ENCODE measurements at places on chromosomes 11 and 22.

- H3K4me3 ChIP-seq = no peak overlapping the region
- H3K36me3 ChIP-seq = no peaks in the 10 kb centered on the region
- peaks cover 6% of the 10 kb centered on the region for H3K27me3 ChIP-seq
- peak overlapping the region; percentile 20 for H3K27ac ChIP-seq
- H3K4me1 ChIP-seq = peaks cover under 1% of the 10 kb centered on the region
Observed at GRCh38 chr11:17383461-17383860, 5.0 kb downstream of the KCNJ11 start.

DNA sequence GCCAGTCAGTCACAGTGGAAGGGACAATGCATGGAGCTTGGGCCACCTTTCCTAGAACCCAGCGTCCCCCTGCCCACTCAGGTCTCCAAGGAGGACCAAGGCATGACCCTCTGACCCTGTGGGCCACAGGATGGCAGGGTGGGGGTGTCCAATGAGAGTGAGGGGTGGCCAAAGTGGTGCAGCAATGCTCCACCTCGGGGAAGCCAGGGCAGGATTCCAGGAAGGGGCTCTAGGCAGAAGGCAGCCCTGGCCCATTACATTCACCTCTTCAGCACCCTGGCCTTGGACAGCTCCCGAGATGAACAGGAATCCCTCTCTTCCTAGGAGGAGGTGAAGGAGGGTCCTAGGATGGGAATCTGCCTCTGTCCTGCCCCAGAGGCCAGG is 597.5 kb downstream of the BRD1 start:
- H3K4me1 ChIP-seq = no peaks in the 10 kb centered on the region
- peaks cover 4% of the 10 kb centered on the region for H3K27me3 ChIP-seq
- no peaks in the 10 kb centered on the region for H3K36me3 ChIP-seq
- no peak for DNase-seq
- no peak overlapping the region for H3K27ac ChIP-seq

- no peaks in the 10 kb centered on the region for H3K27me3 ChIP-seq
- H3K4me3 ChIP-seq = no peak overlapping the region
- no peak for DNase-seq
- H3K36me3 ChIP-seq = peaks cover 11% of the 10 kb centered on the region
Observed at GRCh38 chr11:126297004-126297403, 6.9 kb upstream of the DCPS start.

DNA sequence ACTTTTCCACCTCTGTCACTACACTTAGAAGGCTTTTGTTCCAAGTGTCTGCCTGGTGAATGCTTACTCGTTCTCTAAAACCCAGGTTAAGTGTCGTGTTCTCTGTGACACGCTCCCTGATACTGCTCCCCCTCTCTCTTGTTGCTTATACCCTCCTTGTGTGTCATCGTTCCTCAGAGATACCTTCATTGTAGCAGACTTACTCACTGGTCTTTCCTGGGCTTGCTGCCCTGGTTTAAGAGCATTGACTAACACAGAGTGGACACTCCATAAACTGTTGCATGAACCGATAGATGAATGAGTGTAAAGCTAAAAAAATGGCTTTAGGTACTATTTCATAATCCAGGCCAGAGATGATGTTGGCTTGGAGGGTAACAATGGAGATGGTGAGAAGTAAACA is 171.3 kb downstream of the GRIK4 start:
- no peaks in the 10 kb centered on the region for H3K4me1 ChIP-seq
- no peak overlapping the region for H3K4me3 ChIP-seq
- H3K27me3 ChIP-seq = peaks cover 42% of the 10 kb centered on the region
- H3K36me3 ChIP-seq = no peaks in the 10 kb centered on the region

GRCh38 chr22:42412744-42413333 is 19.4 kb downstream of the NFAM1 start:
- H3K4me1 ChIP-seq = peaks cover 3% of the 10 kb centered on the region
- no peak overlapping the region for H3K27ac ChIP-seq
- no peaks in the 10 kb centered on the region for H3K27me3 ChIP-seq
- no peak for DNase-seq
- H3K4me3 ChIP-seq = no peak overlapping the region
- H3K36me3 ChIP-seq = no peaks in the 10 kb centered on the region

DNA sequence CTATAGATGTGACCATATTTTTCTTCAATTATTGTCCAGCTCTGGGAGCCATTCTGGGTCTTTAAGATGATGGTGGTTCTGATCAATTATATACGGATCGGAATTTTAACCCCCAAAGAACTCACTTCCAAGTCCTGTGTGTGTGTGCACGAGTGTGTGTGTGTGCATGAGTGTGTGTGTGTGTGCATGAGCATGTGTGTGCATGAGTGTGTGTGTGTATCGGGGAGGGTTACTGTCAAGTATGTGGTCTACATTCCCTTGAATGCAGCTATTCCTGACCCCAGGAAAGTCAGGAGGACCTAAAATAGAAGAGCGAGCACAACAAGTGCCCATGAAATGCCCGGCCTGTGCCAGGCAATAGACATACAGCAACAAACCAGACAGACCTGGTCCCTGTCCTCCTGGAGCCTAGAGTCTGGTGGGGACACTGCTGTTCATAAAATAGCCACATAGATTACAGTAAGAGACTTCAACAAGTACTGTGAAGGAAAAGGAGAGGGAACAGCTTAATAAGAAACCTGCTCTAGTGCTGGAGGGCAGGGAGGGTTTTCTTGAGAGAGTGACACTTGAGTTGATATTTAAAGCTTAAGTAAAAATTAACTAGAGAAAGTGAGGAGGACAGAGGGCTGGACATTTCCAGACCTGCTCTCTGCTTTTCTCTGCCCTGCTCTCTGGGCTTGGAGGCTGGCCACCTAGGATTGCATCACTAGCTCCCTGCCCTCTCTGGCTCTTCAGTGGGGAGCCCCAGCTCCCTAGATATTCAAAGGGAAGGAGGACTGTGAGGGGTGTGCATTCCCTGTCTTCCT is 66.1 kb upstream of the SPON1 start:
- peaks cover 6% of the 10 kb centered on the region for H3K27me3 ChIP-seq
- DNase-seq = no peak
- no peaks in the 10 kb centered on the region for H3K36me3 ChIP-seq
- peaks cover 15% of the 10 kb centered on the region for H3K4me1 ChIP-seq
- H3K4me3 ChIP-seq = no peak overlapping the region

DNA sequence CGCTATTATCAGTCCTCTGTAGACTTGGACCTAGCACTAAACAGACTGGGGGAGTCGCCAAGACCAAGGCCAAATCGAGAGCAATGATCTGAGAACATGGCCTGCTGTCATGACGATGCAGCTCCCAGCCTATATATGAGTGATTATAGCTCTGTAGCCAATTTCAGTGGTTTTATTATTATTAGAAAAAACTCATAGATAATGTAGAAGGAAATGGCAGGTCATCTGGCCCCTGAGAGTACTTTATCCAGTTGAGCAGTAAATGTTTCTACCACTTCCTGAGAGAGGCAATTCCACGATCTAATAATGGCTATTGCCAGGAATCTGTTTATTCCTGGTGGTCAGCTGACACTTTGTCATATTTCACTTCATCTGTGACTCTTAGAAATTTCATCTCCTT is 666.7 kb downstream of the OPCML start:
- no peak for DNase-seq
- no peak overlapping the region for H3K4me3 ChIP-seq
- H3K4me1 ChIP-seq = no peaks in the 10 kb centered on the region
- no peak overlapping the region for H3K27ac ChIP-seq

- H3K27me3 ChIP-seq = peaks cover 34% of the 10 kb centered on the region
- H3K27ac ChIP-seq = no peak overlapping the region
- no peak for DNase-seq
- H3K4me3 ChIP-seq = no peak overlapping the region
Observed at GRCh38 chr22:46549971-46550641, 12.7 kb upstream of the CELSR1 start.

DNA sequence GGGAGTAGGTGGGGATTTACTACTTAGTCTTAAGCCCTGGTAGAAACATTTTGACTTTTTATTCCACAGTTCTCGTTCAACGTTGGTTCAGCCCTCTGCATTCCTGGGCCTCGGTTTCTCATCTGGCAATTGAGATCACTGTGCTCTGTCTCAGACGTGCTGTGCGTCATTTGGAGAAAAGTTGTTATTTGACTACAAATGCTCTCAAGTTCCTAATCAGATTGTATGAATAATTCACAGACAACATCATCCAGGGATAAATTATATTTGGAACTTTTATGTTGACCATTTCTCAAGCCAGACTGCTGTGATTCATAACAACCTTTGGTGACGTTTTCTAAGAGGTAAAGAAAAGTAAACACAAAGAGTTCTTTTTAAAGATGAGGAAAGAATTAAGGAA is 69.2 kb downstream of the BLID start:
- H3K4me1 ChIP-seq = no peaks in the 10 kb centered on the region
- H3K27ac ChIP-seq = no peak overlapping the region

GRCh38 chr22:42114721-42115120 is 15.9 kb downstream of the CYP2D6 start:
- H3K4me3 ChIP-seq = no peak overlapping the region
- DNase-seq = no peak
- no peaks in the 10 kb centered on the region for H3K27me3 ChIP-seq
- H3K36me3 ChIP-seq = peaks cover 16% of the 10 kb centered on the region
- peaks cover 6% of the 10 kb centered on the region for H3K4me1 ChIP-seq

DNA sequence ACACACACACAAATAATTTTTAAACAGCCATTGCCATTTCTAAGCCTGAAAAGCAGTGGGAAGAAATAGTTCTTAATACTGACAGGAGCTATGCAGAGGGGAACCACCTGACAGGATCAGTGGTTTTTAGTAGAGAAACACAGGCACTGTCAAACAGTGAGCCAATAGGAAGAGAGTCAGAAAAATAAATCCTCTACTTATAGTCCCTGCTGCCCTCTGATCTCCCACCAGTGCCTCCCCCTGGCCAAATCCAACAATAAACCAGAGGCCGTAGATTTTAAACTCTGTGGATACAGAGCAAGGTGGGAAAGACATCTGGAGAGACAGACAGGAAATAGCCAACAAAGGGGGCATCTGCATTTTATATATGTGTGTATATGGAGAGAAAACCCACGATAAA is 7.9 kb upstream of the OR56B4 start:
- no peak overlapping the region for H3K27ac ChIP-seq
- no peaks in the 10 kb centered on the region for H3K4me1 ChIP-seq
- no peak overlapping the region for H3K4me3 ChIP-seq
- no peaks in the 10 kb centered on the region for H3K36me3 ChIP-seq

DNA sequence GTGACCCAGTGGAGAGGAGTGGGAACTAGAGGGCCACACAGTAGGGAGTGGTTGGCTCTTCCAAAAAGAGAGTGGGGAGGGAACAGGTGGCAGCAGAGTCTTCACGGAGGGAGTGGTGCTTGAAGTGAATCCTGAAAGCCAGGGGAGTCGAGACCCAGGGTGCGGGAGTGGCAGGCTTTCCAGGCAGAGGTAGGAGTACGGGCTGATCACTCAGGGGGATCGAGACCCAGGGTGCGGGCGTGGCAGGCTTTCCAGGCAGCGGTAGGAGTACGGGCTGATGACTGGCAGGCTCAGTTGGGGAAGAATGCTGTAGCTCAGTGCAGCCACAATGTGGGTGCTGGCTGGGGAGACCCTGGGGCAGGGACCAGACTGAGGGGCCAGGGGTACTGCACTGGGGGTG is 148.2 kb downstream of the TBC1D22A start:
- no peak for DNase-seq
- H3K4me3 ChIP-seq = no peak overlapping the region
- peaks cover 13% of the 10 kb centered on the region for H3K36me3 ChIP-seq
- H3K27ac ChIP-seq = no peak overlapping the region
- no peaks in the 10 kb centered on the region for H3K27me3 ChIP-seq

DNA sequence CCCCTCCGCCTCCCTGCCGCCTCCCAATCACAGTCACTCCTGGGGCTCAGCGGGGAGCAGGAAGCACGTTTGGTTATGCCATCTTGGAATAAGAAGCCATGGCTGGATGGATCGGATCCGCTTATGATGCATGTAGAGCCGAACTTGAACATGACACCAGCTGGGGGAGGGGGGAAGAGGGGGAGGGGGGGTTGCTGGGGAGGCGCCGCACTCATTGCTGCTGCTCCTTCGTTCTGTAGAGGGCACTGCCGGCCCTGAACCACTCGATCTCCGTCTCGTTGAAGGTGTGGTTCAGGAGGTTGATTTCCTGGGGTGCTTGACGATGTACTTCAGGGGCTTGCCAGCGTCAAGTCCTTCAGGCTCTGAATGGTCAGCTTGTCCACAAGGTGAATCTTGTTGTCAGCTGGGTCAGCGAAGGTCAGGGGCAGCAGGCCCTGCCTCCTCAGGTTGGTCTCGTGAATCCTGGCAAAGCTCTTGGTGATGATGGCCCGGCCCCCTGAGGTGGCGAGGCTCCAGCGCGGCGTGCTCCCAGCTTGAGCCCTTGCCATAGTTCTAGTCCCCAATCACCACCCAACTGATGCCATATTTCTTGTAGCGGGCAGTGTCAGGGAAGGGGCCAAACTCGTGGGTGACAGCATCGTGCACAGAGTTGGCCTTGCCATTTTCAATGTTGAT is 476.9 kb upstream of the ISX start:
- no peaks in the 10 kb centered on the region for H3K36me3 ChIP-seq
- no peak for DNase-seq
- no peaks in the 10 kb centered on the region for H3K4me1 ChIP-seq
- no peak overlapping the region for H3K27ac ChIP-seq
- H3K4me3 ChIP-seq = no peak overlapping the region

- H3K27ac ChIP-seq = no peak overlapping the region
- H3K4me1 ChIP-seq = no peaks in the 10 kb centered on the region
- no peaks in the 10 kb centered on the region for H3K36me3 ChIP-seq
- H3K27me3 ChIP-seq = no peaks in the 10 kb centered on the region
- DNase-seq = no peak
Observed at GRCh38 chr11:30481330-30481729, 104.8 kb downstream of the MPPED2 start.

GRCh38 chr11:15748132-15748531 is 608.2 kb downstream of the SOX6 start:
- H3K36me3 ChIP-seq = no peaks in the 10 kb centered on the region
- DNase-seq = no peak
- H3K4me1 ChIP-seq = no peaks in the 10 kb centered on the region
- H3K4me3 ChIP-seq = no peak overlapping the region

GRCh38 chr11:73398721-73399120 is 22.5 kb downstream of the RELT start:
- no peaks in the 10 kb centered on the region for H3K27me3 ChIP-seq
- peak overlapping the region; percentile 90 for H3K27ac ChIP-seq
- H3K4me3 ChIP-seq = no peak overlapping the region
- H3K4me1 ChIP-seq = peaks cover 29% of the 10 kb centered on the region
- peaks cover 16% of the 10 kb centered on the region for H3K36me3 ChIP-seq
- no peak for DNase-seq

DNA sequence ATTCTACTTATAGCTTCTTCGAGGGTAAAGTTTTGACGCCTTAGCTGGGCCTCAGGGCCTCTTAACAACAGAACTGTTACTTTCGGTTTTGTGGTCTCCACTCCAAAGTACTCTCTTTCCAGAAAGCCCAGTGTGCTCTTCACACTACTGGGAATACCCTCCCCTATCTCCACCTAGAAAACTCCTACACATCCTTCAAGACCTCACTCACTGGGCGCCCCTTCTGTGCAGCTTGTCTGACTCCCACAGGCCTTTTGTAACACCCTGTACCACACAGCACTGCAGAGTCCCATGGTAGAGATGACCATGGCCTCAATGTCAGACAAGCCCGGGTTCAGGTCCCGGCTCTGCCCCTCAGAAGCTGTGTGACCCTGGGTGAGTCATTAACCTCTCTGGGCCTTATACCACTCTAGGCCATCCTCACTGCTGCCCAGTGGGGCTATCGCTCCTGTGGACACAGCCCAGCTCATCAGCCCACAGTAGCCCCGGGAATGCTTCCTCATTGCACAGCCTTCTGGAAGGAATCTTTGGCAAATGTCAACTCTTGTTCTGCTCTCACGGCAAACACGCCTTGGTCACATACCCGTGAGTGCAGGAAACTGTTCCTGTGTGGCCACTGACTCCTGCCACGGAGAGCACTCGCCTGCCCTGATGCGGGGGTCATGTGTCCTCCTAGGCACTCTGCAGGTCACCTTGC is 51.4 kb downstream of the SHISAL1 start:
- DNase-seq = no peak
- peaks cover 29% of the 10 kb centered on the region for H3K27me3 ChIP-seq
- peaks cover 3% of the 10 kb centered on the region for H3K36me3 ChIP-seq
- H3K4me3 ChIP-seq = no peak overlapping the region
- H3K27ac ChIP-seq = no peak overlapping the region
